ENCODE measurements at places on chromosomes 12 and 14.

DNA sequence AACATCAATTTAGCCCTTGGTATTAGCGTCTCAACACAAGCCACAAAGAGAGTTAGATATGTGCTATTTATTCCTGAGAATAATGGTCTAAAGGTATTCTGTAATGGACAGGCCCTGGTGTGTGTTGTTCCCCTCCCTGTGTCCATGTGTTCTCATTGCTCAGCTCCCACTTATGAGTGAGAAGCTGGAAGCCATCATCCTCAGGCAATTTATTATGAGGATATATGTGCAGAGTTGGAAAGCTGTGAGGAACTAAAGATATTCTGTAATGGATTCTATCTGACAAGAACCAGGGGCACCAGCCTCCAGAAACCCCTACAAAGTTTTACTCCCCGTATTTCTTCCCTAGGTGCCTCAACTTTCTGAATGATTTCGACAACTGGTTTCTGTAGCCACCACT lies 210.8 kb downstream of the GRIN2B start:
- no peak for DNase-seq

DNA sequence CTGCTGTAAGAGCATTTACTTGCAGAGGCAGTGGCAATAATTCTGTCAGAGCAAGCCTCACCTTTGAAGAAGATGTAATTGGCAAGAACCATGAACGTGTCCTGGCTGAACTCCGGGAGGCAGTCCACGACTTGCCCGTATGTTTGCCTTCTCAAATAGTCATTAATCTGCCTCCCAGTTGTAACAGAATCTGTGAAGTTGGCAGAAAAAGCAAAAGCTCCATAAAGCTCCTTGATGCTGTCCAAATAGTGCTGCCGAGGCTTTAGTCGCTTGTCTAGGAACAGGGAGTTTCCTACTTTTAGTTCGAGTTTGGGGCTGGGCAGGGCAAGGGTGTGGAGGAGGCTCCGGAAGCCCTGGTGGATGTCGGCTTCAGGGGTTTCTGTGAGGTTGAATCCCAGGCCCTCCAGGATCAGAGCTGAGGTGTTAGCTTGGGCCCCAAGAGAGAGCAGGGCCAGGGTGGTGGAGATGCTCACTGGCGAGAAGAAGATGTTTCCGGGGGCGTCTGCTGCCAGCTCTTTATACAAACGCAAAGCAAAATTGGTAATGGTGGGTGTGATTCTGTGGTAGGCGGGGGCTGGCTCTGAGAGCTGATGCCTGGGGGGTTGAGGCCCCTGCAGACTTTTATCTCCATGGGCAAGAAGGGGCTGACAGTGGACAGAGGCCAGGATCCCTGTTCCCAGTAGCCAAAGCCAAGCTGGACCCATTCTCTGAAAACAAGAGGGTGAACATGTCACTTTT lies 4.4 kb downstream of the SERPINA11 start:
- DNase-seq, result no peak

GRCh38 chr12:52532636-52533035 lies 12.4 kb upstream of the KRT5 start:
- no peak for DNase-seq

DNA sequence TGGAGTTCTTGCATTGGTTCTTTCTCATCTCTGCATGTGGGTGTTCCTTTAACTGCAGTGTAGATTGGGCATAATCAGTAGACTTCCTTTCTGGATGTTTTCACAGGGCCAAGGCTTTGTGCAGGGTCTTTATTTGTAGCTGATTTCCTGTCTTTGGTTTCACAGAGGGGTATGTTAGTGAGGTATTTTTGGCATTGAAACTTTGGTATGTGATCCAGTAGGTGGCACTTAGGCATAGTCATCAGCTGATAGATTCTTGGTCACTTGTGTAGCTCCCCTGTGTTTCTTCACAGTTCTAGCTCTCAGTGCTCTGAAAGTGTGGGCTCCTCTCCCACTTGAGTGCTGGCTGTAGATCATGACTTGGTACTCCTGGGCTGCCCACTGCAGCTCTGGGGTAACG lies 52.7 kb upstream of the LMO3 start:
- no peak for DNase-seq

DNA sequence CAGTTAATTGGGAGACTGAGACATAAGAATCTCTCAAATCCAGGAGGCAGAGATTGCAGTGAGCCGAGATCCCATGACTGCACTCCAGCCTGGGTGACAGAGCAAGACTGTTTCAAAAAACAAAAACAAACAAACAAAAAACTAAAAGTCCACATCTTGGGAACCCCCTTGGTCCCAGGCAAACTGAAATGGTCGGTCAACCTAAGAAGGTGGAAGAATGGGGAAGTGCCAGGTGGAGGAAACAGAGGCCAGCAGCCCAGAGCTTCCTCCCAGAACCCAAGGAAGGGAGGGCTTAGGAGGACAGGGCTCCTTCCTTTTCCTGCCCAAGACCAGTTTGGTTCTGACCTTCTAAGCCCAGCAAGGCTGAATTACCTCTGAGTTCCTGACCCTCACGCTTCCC lies 121.0 kb upstream of the FUT8 start:
- DNase-seq, result no peak

- no peak for DNase-seq
Measured at GRCh38 chr14:24954700-24955037, 95.3 kb downstream of the STXBP6 start.

GRCh38 chr12:6376870-6377666 lies 1.7 kb upstream of the SCNN1A start:
- no peak for DNase-seq

DNA sequence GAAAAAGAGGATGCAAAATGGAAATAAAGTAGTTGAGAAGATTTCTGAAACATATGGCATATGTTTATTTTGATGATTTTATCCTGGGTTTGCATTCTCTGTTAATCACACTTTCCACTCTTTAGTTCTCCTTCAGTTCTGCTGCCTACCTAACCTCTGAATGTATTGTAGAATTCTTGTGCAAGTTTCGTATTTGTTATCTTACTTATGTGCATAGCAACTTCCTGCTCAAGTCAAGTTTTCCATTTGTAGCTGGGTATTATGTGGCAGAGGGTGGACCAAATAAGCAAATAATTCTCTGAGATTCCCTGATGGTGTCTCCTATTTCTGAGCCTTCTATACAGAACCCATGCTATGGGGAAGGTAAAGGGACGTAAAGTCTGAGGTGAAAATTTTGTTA lies 381.6 kb downstream of the FOXG1 start:
- no peak for DNase-seq

Measured in activated naive CD4-positive, alpha-beta T cell (primary cell).